ENCODE measurements at places on chromosomes 3 and 15.
A peak's percentile ranks its signal among the peaks of the same experiment; 100 is the strongest.

DNA sequence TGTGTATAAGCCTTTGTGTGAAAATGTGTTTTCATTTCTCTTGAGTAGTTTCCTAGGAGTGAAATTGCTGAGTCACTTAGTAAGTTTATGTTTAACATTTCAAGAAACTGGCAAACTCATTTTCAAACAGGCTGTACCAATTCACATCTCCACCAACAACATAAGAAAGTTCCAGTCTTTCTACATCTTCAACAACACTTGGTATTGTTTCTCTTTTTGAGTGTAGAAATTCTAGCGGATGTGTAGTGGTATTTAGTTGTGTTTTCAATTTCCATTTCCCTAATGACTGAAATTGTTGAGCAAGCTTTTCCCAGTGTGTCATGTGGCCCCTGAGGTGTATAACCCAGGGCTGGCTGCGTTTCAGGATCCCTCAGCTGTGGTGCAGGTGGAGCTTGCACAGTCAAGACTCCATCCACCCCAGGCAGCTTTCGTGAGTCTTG lies 258.5 kb downstream of the PDCD6IP start:
- DNase-seq = no peak

DNA sequence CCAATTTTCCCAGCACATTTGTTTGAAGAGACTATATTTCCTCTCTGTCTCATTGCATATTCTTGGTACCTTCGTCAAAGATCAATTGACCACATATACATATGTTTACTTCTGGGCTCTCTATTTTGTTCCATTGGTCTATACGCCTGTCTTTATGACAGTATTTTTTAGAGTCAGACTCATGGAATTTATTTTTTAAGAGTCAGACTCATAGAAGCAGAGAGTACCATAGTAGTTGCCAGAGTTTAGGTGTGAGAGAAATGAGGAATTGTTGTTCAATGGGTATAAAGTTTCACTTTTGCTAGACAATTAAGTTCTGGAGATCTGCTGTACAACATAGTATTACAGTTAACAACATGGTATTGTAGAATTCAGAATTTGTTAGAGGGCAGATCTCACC lies 27.1 kb downstream of the PLA2G4F start:
- no peak for DNase-seq

DNA sequence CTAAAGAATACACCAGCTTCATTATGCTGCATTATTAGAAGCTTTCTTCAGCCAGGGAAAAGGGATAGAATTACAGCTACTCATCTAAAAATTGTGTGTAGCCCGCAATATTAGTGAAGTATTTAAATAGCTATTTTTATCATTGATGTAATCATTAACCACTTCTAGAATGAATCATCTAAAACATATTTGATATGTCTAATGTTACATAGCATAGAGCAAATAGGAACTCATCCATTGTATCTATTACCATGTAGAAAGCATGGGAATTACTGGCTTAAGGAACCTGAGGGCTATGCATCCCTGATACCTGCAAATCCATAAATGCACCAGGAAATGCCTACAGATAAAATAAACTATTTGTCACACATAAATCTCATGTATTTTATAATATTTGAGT lies 54.5 kb upstream of the VGLL3 start:
- no peak for DNase-seq

DNA sequence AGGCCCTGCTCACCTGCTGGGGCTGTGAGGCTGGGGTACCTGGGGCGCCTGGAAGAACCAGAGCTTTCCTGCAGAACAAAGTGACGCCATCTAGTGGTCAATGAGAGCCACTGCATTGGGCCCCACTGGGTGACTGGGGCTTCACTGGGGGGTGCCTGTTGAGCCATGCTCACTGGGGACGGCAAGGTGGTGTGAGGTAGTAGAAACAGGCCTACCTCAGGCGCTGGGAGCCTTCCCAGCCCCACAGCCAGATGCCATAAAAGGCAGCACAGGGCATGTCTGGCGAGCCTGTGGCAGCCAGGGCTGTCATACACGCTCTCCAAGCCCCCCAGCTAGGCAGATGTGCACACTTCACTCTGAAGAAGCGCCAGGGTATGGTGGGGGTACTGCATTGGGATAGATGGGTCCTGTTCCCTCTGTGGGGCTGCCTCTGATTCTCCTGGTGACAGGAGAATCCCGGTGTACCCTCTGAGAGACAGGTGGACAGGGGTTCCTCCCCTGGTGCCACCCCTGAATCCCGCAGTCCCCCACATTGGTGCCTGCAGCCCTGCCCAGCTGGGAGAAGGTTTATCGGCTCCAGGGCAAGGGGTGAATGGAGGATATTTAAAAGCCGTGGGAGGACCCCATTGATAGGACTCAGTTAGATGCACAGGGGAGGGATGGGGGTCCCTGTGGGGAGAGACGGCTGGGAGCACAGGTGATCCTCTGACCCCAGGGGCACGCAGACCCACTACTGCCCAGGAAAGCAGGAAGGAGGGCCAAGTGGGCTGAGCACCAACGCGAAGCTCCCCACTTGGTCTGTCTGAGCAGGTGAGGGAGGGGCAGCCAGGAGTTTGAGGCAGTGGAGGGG lies 178.8 kb downstream of the NSMCE3 start:
- DNase-seq = peak; percentile 27

GRCh38 chr15:92166751-92167405 lies 226.8 kb upstream of the ST8SIA2 start:
- no peak for DNase-seq

- no peak for DNase-seq
These were observed 186.9 kb downstream of the PDZRN3 start for GRCh38 chr3:73437828-73438227.

All from activated T-helper 9 cell treated with anti-CD3 and anti-CD28 coated beads, Interleukin-2, amount 50 U/mL, for 16 hours (primary cell).